HT1080 (cell line): ENCODE measurements at places on chromosomes 3 and 15. TPM values are rescaled to one million over a fixed set of nuclear protein-coding genes. Genes with fewer than 3 reads are reported as not detected.

DNA sequence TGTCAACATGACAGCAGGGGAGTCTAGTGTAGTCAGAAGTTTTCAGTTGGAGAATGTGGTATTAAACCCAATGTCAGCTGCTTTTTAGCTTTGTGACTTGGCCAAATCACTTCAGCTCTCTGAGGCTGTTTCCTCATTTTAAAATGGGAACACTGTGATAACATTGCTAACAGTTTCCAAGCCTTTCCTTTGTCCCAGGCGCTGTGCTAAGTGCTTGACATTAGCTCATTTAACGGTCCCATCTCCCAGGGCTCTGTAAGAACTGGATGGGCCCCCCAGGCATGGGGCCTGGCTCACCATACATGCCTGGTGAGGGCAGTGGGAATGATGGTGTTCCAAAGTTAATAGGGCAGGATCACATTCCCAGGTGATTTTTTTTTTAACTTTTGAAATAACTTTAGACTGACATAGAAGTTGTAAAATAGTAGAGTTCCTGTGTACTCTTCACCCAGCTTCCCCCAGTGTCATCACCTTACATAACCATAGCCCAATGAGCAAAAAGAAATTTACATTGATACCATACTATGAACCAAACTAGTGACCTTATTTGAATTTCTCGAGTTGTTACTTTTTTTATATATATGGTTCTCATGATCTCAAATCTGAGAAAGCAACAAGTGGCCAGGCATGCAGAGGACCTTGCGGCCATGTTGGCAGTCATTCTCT is 7.7 kb downstream of the RASL12 start:
- no peak for DNase-seq

Gene REC114
- 0.13 TPM in 1 of 2 replicates, not detected in the other for total RNA-seq

Gene BRK1
- total RNA-seq, result 103 and 112 TPM in 2 replicates

Gene GP9
- not detected in 2 replicates for total RNA-seq

Gene SUSD5
- 12.0 and 18.2 TPM in 2 replicates for total RNA-seq

GRCh38 chr3:7194071-7194835 is 333.3 kb downstream of the GRM7 start:
- peak; percentile 61 for DNase-seq

GRCh38 chr15:66774001-66774814 is 72.2 kb downstream of the SMAD6 start:
- DNase-seq, result peak; percentile 80

DNA sequence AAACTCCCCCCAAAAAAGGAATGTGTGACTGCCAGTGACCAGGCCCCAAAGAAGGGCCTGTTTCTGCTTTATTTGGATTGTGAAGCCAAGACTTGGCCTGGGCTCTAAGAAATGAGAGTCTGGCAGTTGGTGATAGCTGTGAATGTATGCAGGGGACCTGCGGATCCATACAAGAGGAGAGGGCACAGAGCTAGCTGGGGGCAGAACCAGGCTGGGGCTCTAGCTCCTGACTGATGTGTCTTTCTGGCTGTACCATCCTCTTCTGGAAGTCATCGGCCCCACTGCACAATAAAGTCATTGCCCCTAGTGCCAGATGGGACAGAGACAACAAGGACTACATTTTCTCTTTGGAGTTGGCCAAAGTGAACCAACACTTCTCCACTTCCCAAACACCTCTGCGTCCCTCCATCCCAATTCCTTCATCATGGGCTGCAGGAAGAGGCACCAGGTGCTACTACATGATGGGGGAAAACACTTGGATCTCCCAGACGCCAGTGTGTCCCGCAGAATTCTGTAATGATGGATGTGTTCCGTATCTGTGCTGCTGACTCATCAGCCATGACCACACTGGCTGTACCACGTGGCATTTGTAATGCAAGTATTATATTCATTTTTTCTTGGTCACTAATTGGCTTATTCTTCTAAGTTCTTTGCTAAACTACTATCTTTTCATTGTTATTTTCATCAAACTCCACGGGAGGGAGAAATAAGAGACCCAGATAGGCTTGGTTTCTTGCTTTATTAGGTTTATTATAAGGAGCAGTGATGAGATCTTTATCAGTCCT is 1.7 kb upstream of the PLA2G4F start:
- peak; percentile 48 for DNase-seq

DNA sequence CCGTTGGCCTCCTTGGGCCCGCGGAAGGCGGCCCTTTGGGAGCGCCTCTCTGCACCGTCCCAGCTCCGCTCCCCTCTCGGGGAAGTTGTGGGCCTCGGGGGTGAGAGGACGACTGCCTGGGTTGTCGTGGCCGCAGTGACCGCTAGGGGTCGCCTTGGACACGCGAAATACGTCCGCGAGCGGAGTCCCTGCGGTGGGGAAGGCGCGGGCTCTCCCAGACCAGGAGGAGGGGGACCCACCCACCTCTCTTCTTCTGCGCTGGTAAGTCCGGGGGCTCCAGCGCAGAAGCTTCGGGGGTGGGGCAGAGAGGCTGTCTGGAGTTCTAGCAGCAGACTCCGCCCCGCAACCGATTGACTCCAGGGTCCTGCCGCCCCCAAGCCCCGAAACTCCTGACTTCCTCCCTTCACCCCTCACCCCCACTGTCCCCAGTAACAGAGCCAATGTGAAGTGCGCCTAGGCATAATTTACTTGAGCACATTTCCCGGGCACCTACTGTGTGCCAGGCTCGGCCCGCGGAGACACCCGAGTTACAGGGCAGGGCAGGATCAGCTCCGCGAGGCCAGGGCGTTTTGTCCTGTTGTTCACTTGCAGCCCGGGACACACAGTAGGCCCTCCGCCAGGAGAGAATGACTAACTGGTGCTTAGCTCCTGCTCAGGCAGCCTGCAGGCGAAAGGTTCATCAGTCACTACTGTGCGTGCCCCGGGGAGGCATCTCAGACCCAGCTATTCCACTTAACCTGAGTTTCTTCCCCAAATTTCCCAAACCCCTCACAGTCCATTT is 32.8 kb downstream of the DNASE1L3 start:
- DNase-seq, result peak; percentile 69

Gene ANKRD63
- total RNA-seq, result not detected in 2 replicates

DNA sequence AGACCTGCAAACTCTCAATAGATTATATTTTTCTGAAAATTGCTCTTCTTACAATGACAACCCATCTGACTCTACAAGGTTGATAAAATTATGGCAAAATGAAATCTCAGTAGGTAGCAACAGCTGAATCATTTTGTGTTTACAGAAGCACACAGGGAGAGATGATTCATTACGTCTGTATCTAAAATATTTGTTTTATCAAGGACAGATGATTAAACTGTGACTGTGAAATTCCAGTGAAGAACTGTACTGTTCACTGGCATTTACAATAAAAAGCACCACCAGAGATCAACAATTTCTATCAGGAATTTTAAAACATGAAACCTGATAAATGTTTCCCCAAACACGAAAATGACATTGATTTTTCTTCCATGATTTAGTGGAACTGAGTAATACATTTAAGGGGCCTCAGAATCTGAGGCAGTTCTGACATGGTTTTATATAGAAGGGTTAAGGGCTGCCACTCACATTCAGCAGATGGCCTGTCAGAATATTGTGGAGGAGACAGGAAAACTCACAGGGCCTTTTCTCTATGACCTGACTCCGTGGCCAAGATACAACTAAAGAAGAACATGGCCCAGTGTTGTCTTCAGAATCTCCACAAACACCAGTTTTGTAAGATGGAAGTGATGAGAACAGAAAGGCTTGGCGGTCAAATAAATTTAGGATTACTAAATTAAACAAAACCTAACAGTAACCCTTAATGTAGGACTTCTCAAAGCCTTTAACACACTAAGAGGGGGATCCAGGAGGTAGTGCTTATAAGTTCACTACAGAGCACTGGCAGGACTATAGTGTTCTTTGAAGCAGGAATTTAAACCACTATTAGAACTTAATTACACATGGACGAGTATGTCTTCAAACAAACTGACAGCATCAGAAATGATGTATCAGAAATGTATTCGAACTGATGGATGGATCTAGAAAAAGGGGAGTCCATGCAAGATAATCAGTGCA is 25.9 kb downstream of the RAD18 start:
- DNase-seq, result peak; percentile 87

GRCh38 chr15:25171856-25172687 is 217.3 kb downstream of the SNRPN start:
- no peak for DNase-seq

Gene CKMT1A
- 0.26 TPM in 1 of 2 replicates, not detected in the other for total RNA-seq

DNA sequence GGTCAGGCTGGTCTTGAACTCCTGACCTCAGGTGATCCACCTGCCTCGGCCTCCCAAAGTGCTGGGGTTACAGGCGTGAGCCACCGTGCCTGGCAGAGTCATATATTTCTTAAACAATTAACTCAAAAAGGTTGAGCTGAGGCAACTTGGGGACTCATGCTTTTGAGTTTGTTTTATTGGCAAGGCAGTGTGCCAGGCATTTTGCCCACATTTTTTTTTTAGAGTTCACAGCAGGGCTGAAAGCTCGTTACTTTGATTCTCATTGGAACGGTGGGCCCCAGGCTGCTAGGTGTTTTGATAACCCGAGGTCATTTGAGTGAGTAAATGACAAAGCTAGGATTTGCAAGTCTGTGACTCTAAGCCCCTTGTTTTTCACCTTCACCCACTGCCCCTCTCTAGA is 76.2 kb downstream of the CCK start:
- no peak for DNase-seq

DNA sequence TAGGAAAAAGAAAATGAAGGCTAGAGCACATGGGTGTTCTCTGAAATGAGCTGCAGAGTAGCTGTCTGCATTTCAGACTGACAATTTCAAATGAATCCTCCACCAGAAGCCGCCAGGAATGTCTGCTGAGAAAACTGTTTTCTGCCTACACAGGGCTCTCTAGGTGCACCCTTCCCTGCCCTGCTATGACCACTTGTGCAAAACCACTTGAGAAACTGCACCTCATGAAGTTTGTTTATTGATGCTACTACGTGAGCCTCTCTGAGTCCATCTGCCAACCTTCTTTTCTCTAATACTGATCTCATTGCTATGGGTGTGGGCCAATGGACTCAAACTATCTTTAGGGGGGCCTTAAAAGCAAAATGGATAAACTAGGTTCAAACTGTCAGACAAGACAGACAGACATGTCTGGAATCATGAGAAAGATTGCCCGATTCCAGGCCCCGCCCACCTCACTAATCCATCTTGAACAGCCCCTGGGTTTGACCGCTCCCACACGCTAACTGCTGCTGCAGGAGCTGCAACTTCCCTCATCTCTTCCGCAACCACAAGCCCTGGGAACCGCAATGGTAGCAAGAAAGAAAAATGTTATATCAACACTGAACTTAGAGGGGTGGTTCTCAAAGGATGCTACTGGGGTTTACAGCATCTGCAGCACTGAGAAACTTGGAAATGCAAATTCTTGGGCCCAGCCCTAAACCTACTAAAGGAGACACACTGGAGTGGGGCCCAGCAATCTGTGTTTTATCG is 9.0 kb upstream of the CD47 start:
- DNase-seq, result no peak

GRCh38 chr15:22945071-22945470 is 35.1 kb downstream of the CYFIP1 start:
- no peak for DNase-seq

- no peak for DNase-seq
Observed at GRCh38 chr3:155138677-155139076, 58.6 kb downstream of the MME start.

Gene GPR62
- 0.08 and 0.23 TPM in 2 replicates for total RNA-seq

Gene PPIP5K1
- total RNA-seq, result 4.1 and 6.7 TPM in 2 replicates

DNA sequence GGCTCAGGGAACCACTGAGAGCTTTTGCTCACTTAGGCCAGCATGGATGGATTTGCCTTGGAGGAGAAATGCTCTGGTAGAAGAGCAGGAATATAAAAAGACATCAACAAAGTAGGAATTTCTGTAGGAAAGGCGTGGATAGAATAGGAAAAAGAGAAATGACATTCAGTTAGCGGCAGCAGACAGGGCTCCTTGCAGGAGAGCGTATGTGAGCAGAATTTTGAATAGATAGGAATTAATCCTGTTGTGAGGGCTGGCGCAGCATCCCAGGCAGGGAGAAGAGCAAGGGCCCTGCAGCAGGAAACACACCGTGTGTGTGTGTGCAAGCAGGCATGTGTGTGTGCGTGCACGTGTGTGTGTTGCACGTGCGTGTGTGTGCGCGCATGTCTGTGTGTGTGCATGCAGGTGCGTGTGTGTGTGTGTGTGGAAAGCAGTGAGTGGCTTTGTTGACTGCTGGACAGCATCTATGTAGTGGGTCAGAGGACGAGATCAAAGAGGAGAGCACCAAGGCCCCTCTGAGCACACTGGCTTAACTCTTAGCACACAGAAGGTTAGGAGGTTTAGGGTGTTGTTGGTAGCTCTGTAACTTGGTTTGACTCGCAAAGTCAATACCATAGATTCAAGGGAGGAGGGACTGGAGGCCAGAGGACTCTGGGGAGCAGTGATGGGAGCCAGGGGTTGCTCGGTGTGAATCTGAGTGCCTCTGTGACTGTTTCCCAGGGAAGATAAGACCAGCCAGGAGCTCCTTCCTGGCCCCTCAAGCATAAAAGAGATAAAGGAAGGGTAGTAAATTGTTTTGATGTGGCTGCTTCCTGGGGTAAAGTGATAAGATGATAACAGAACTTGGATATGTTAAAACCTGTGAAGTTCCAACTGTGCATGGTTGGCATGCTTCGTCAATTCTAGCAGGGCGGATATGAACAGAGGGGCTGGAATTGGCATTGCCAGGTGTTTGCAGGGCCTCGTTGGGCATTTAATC is 639.5 kb downstream of the NR2F2 start:
- no peak for DNase-seq

Gene RAP2B
- 50.6 and 58.2 TPM in 2 replicates for total RNA-seq

GRCh38 chr3:14915636-14916222 is 31.7 kb upstream of the NR2C2 start:
- no peak for DNase-seq

DNA sequence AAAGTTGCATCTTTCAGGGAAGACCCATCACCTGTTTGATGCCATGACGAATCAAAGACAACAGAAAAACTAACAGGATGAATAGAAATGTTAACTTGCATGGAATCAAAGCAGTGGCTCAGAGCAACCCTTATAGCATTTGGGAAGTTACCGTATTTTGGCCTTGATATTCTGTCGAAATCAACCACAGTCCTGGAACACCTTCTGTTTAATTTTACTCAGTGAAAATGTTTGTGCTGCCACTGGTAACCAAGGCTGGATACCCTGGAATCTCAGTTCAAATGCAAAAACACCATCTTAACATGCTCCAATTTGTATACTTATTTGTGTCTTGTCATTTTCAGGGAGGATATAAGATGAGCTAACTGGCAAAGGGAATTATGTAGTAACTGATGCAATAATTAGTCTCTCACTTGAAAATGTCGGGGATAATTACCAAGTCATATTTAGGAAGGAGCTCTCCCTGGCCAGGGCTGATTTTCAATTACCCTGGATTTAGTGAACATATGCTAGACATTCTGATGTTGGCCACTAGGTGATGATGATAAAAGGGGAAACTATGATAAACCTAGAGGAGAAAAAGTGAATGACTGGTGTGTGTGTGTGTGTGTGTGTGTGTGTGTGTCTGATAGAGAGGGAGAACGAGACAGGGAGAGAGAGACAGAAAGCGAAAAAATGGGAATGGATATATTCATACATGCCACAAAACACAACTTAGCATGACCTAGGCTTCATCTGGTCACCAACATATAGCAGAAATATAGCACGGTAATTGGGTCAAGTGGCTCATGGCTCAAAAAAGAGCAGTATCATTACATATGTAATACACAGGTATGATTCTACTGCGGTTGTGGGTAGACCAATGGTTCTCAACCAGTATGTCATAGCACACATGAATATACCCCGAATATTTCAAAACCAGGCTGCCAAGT is 19.0 kb upstream of the PRICKLE2 start:
- DNase-seq, result peak; percentile 57

Gene MESP2
- total RNA-seq, result not detected in 2 replicates

- DNase-seq, result peak; percentile 95
Observed at GRCh38 chr3:156605686-156606605, 51.0 kb upstream of the SSR3 start.
